Hippocampal formation (tissue), 2 donors: ENCODE measurements at places on chromosomes 12 and 14.

GRCh38 chr14:37230551-37231194 lies 32.9 kb downstream of the MIPOL1 start:
- DNase-seq: no peak

DNA sequence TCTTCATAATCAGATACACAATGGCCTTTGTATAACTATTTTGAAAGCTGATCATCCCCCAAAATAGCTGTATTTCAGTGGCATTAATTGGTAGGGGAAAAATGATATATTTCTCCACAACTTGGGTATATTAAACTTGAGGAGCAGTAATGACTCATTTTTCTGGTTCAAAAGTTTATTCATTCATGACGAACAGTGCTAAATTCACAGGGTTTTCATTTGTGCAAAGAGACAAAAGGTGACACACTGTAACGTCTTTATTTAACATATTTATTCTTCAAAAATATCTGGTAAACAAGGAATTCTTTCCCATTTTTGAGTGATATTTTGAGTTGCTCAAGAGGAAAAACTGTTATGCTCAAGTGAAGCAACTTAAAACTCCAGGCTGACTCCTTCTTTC lies 415.5 kb upstream of the SOX5 start:
- no peak for DNase-seq

- DNase-seq: no peak
These were observed 5.5 kb downstream of the MAP3K12 start for GRCh38 chr12:53493610-53494391.

DNA sequence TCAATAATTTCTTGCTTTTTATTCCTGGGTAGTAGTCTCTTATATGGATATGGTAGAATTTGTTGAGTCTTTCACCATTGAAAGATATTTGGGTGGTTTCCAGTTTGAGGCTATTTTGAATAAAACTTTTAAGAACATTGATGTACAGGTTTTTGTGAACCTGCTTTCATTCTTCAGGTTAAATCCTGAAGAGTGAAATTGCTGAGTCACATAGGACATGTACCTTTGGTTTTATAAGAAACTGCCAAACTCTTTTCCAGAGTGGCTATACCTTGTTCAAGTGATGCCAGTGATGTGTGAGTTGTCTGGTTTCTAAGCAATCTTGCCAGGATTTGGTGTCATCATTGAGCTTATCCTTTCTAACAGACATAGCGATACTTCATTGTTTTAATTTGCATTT lies 184.6 kb upstream of the PZP start:
- no peak for DNase-seq

DNA sequence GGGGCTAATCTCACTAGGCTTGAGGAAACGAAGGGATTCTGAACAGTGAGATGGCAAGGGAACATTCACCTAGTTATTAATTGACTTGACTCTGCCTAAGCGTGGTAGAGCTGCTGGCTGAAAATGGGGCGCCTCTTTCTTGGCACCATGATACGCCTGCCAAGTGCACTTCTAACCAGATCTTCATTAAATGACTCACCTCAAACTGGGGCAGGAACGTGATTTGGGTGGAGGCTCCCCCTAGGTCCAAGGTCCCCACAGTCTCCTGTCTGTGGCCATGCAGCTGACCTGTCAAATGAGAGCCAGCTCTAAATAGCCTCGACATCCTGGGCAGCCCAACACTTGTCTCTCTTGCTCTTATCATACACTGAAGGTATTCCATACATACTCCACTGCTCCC lies 26.0 kb downstream of the COQ6 start:
- DNase-seq: no peak

DNA sequence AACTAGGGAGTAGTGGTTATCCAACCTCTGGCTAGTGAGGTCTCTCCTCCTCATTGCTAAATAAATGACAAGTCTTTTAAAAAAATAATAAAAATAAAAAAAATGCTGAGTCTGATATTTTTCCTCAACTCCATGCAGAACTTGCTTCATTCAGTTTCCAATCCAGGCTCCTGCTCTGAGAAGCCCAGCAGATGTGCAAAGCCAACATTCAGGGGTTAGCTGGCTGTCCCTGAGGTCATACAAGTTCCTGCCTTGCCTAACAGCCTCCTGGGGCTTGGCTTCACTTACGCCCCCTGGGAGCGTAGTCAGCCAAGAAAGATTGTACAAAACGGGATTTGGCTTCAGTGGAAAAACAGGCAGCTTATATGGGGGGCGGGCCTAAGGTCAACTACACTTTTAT lies 23.3 kb downstream of the RTRAF start:
- no peak for DNase-seq

DNA sequence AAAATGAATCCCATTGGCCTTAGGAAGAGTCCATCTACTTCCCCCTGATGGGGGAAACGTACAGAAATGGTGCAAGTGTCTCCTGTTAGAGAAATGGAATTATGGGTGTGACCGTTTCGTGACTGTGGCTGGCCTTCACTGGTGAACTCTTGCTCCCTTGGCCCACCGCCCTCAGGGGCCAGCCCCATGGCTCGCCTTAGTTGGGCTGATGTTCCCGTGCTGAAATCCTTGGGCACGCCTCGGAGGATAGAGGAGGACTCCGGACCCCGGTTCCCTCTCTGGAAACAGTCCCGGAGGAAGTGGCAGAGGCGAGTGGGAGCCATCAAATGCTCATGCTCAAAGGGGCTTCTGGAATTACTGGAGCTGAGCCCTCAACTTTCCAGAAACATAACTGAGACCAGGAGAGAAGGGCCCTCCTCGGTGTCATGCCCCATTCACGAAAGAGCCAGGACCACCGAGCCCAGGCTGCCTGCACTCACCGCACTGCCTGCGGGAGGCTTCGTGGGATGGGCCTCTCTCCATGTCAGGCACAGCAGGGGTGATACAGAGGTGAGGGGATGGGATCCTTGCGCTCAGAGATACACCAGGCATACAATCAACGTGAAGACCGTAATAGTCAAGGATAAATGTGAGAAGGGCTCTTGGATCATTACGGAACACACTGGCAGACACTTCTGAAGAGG lies 10.1 kb upstream of the CACNA2D4 start:
- DNase-seq: no peak

DNA sequence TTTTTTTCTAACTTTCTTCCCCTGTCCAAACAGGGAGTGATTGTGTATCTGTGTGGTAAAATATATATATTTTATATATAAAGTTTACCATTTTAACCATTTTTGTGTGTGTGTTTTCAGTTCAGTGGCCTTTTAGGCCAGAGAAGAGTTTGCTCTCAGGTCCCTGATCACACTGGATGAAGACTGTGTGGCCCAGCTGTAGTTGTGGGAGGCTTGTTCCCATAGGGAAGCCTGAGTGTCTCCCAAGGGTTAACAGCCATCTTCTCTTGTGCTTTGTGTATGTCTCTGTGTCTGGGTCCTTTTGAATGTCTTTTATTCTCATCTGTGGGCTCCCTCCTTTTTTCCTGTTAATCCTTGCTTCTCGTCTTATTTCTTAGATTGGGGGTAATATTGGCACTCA lies 23.4 kb downstream of the CGRRF1 start:
- no peak for DNase-seq

DNA sequence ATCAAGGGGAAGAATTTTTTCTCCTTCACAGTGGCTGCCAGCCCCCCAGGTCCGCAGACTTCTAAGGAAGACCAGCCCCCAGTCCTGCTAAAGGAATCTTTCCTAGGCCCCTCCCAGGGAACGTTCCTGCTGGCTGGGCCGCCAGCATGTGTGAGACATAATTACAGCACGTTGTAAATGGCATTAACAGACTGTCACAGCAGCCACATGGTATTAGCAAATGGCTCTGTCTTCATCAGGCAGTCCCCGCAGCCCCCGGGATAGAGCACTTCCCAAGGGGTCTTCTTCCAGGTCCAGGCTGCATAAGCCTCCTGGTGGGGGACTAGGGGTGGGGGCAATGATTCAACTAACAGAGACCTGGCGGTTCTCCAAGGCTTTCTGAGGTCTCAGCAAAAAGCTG lies 34.9 kb upstream of the FAM222A start:
- DNase-seq: no peak

GRCh38 chr12:79384551-79384950 lies 306.2 kb downstream of the PAWR start:
- no peak for DNase-seq

GRCh38 chr12:16586350-16587109 lies 19.4 kb downstream of the LMO3 start:
- peak; percentile 27 for DNase-seq

DNA sequence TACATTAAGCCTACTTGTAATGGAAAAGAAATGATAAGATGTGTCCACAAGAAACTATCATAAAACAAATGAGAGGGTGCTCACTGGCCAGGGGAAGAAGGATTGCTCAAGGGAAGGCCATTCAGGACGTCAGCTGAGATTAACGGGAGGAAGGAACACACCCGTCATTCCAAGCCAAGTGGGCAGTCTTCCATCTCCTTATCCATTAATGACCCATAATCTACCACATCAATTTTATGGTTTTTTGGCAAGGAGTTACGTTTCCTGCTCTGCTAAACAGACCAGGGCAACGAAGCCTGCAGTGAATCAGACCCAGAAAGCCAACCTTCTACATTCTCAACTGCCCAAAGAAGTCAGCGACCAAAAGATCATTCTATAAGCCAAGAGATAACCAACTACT lies 25.1 kb downstream of the PRKAB1 start:
- no peak for DNase-seq

- DNase-seq: no peak
These were observed 24.4 kb upstream of the BDKRB1 start for GRCh38 chr14:96231526-96232130.

DNA sequence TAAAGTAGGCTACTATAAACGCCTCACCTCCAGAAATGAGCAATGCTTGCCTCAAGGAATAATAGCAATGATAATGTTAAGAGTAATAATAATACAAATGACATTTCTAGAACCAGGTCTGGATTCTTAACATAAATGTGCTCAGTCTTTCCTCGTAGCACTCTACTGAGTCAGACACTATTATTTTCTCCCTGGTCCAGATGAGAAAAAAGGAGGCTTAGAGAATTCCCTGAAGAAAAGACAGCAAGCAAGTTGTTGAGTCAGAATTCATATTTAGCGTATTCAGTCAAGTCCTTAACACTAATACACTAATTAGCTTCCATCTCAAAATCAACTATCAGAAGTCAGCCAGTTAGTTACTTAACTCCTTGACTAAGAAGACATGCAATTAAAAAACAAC lies 13.2 kb downstream of the KCNC2 start:
- no peak for DNase-seq

DNA sequence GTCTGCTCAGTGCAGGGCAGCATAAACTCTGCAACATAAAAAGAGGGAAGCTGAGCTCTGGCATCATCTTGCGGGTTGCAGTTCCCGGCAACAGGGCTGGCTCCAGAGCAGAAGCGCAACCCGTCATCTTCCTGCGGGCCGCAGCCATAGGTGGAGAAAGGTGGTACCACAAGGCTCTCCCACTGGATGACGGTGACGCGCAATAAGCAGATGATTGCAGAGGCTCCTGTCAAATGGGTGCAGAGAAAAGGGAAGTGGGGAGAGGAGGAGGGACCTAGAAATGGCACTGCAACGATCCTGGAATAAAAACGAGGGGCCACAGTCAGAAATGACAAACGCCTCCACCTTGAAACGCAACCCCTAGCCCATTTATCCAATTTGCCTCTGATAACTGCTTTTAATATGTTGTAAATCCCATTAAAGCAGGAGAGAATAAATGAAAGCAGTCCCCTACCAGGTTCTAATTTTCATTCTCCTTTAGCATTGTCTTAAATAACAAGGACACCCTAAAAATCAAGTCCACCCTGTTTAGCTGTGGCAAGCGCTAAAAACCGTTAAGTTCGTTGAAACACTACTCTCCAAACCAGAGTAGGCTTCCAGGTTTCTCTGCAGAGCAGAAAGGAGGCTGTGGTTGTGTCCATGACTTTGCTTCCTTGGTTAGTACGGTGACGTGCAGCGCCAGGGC lies 30.9 kb upstream of the TUBA1C start:
- peak; percentile 64 for DNase-seq

DNA sequence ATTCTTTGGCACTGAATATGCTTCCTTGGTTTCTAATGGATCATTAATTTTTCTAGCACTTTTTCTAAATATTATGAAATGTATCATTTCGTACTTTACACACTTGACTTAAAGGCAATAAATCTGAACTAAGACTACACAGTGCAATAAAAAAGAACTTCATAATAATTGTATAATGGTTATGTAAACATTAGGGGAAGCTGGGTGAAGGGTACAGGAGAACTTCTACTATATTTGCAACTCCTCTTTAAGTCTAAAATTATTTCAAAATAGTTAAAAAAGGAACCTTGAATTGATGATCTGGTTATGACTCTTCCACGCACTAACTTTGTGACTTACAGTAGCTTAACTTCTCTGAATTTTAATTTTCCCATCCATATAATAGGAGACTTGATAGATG lies 5.1 kb upstream of the NOVA1 start:
- no peak for DNase-seq
